IMR-90 (cell line): ENCODE measurements at places on chromosomes 7 and 10. TPM values are rescaled to one million over a fixed set of nuclear protein-coding genes. Genes with fewer than 3 reads are reported as not detected.
A peak's percentile ranks its signal among the peaks of the same experiment; 100 is the strongest.

GRCh38 chr10:60718886-60719285 lies 59.4 kb upstream of the CDK1 start:
- no peak for DNase-seq

DNA sequence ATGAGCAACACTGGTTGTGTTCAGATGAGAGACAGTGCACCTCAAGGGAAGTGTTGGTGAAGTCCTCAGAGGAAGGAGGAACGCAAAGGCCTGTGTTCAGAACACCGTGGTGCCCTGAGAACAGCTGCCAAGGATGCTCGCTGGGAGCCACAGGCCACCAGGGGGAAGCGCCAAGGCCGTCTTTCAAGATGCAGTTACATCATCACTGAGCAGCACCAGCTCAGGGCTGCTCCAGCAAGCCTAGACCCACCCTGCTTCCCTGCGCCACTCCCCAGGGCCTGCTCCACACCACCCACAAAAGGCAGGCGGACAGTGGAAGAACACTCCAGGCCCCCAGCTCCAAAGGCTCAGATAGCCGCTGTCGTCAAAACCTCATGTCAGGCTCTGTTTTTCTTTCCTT lies 378.8 kb downstream of the DPP6 start:
- DNase-seq: no peak

The OGDHL gene
- polyA plus RNA-seq: 0.27 TPM in 2 replicates

The TBXAS1 gene
- polyA plus RNA-seq: 10.0 and 10.8 TPM in 2 replicates

- DNase-seq: no peak
Observed at GRCh38 chr10:70911386-70911785, 23.0 kb upstream of the PCBD1 start.

GRCh38 chr10:98608411-98608810 lies 161.7 kb upstream of the HPS1 start:
- DNase-seq: no peak

DNA sequence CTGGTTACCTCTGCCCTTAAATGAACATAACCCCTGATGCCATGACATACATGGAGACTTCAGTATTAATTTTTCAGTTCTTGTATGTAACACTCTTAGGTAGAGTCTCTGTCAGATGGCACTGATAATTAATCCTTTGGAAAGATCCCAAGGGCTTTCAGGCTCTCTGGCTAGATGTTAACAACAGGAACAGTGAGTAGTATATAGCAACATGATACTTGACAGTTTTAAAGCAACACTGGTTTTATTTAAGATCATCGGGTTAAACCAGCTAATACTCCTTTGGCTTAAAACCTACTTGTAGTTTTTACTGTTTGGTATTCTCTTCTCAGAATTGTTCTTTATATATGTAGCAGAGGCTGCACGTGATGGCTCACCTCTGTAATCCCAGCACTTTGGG lies 27.3 kb downstream of the AHCYL2 start:
- DNase-seq: no peak

The DNA2 gene
- 3.3 and 3.9 TPM in 2 replicates for polyA plus RNA-seq

GRCh38 chr7:134184767-134185166 lies 57.6 kb downstream of the LRGUK start:
- DNase-seq: peak; percentile 37

The LUC7L2 gene
- polyA plus RNA-seq: 31.8 and 45.8 TPM in 2 replicates

DNA sequence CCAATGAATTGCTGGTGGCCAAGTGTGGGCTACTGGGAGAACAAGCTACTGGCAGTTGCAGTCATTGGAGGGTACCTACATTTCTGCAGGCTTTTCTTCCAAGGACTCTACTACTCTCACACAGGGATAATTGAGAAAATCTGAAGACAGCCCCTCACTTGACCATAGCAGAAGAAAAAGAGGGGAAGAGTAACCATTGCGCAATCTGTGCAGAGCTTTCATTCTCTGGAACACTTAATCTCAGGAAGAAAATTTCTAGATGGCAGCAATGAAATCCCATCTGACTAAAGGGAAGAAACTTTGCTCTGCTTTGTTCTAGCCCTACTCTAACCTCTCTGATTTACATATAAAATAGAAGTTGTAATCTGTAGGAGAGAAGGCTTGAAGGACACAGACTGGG lies 1239.6 kb upstream of the SORCS1 start:
- DNase-seq: no peak
